NCI-H1092 treated with DMSO at 0.1 percent for 48 hours (cell line): ENCODE measurements at places on chromosomes 12 and 14.

- DNase-seq: peak; percentile 59
These were observed 151.0 kb upstream of the ARHGAP5 start for GRCh38 chr14:31926123-31926522.

DNA sequence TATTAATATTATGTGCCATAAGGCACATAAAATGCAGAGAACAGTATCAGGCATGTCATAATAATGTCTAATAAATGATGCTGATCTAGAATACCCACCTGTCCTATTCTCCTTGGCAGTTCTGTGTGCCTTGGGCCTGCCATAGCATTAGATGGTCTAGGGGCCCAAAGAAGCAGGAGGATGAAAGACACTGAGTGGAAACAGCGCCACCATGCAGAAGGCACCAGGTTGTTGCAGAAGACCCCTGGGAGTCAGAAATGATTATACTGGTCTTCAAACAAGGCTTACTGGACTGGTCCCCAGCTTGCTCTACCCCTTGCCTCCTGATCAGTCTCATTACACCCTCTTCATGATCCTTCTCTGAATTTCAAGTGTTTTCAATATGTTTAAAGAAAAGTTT, 353.3 kb downstream of the GRIN2B start:
- no peak for DNase-seq

DNA sequence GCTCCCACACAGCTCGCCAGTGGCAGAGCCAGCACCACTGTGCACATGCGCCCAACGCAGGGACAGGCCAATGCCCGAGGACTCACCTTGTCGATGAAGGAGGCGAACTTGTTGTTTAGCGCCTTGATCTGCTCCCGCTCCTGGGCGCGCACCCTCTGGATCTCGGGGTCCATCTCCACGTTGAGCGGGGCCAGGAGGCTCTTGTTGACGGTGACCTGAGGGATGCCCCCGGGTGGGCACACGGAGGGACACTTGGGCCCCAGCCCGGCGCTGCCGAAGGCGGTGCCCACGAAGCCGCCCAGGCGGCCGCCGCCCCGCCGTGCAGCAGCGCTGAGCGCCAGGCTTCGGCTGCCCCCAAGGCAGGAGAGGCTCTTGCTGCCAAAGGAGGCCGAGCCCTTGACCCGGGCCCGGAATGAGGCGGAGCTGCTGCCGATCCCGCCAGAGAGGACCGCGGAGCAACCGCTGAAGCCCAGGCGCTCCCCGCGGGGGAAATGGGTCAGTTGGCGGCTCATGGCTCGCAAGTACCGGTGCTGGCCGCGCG, at the start of gene KRT72:
KRT72 (minus strand) TSS at position 523 of the 541 bp plus-strand sequence; CDS start at position 512, 11 bp downstream.
- DNase-seq: no peak

GRCh38 chr14:100074431-100075100, 9.3 kb downstream of the EVL start:
- DNase-seq: no peak

DNA sequence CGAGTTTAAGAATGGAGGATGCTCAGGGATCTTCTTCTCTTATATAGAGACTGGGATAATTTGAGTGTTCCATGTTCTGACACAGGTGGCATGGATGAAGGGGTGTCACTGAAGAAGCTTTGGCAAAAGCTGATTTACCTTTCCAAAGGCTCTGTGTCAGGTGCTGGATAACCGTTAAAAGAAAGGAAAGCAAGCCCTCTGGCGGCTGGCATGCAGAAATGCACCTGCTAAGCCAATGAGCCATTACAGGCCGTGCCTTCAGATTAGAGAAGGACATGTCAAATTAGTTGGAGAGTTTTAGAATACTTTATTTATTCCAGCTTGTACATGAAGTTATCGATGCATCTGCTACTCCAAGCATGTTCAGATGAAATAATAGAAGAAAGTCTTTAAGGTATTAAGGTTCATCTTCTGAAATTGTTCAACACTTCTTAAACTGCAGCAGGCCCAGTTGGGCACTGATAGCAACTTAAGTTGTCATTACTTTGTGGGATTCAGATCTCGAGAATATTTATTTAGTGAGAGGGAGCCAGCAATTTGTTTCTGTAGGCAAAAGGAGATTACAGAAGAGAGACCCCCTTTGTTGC, 678.2 kb downstream of the NRXN3 start:
- DNase-seq: peak; percentile 44

- no peak for DNase-seq
These were observed 243.7 kb downstream of the BCAT1 start for GRCh38 chr12:24705216-24705615.

GRCh38 chr12:6494258-6494743, 399 bp downstream of the NCAPD2 start:
- peak; percentile 41 for DNase-seq

DNA sequence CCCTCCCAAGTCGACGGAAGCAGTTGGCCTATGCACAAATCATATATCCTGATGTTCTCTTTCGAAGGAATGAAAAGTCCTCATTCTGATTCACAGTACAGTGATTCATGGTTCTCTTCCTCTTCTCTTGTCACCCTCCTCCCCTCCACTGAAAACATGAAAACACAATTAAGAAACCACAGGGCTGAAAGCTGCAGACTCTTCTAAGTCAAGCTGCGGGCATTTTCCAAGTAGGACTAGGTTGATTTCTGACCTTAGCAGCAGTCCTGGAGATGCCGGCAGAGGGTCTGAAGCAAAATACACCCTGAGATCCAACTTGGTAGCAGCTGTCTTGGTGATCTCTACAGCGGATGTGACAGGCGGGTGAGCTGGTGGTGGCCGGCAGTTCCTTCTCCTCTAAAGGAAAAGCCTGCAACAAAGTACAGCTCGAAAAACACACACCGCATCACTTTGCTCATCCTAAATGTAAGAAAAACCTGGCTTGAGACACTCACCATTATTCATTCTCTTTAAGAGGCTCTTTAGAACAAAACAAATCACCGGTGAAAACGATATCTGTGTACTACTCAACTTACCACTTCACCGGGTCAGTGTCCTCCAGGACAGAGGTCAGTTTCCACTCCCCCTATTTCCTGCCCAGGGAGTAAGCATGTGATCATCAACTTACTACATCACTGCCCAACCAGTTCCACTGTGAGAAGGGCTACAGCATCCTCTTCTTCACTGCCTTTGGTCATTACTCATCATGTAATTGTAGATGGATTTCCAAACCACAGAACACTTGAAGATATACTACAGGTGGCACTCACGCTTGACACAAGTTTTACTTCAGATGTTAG, 6.0 kb downstream of the TMCC3 start:
- no peak for DNase-seq

GRCh38 chr14:69339426-69339825, 58.7 kb downstream of the ERH start:
- DNase-seq: no peak

DNA sequence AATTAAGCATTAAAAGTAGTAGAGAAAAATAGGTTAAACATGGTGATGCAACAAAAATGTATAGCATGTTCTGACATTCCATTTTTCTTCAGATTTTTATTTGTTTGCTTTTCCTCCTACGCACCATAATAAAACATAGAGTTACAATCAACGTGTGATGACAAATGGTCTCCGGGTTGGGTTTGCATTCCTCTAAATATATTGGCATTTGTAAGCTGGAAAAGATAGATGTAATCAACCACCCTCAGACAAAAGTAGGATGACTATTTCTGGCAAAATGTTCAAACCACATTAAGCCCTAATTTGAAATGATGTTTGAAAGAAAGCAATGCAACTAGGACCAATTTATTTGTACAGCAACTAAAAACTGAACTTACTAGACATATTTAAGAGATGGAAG, 58.4 kb downstream of the SLC25A21 start:
- no peak for DNase-seq

DNA sequence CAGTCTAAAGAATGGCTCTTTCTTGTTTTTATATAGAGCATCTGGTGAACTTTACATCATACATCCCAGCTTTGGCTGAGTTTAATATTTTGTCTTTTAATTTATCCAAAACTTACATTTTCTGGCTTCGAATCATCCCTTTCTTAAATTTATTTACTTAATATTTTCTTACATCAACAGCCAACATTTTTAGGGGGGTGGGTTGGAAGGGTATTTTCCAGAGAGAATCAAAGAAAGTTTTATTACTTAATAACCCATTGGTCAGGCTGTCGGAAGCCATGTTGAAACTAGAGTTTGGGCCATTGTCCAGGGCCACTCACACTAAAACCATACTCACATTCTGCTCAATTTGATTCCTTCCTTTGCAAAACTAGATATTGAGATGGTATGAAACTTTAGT, 220.2 kb downstream of the AEBP2 start:
- DNase-seq: no peak

GRCh38 chr12:19872621-19873540, 433.6 kb downstream of the AEBP2 start:
- DNase-seq: no peak

DNA sequence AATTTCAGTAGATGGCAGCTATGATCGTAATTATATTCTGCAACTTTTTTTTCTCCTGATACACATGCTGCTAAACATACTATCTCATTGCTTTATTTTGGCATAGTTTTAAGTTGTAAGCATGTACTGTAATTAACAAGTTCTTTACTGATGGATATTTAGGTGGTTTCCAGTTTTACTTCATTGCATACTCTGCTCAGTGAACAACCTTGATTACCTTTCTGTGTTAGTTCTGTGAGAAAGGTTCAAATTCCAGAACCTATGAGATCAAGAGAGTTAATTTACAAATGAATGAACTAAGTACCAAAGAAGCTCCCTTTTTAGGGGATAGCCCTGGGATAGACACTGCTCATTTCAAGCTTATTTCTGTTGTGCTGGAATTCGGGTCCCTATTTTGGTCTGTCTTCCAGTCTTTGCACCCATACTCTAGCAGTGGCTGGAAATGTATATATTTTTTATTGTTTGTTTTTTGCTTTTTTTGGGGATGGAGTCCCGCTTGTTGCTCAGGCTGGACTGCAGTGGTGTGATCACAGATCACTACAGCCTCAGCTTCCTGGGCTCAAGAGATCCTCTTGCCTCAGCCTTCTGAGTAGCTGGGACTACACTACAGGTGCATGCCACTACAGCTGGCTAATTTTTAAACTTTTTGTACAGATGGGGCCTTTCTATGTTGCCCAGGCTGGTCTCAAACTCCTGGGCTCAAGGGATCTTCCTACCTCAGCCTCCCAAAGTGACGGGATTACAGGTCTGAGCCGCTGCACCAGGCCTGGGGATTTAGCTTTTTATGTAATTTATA, 10.6 kb downstream of the PAPOLA start:
- DNase-seq: no peak

DNA sequence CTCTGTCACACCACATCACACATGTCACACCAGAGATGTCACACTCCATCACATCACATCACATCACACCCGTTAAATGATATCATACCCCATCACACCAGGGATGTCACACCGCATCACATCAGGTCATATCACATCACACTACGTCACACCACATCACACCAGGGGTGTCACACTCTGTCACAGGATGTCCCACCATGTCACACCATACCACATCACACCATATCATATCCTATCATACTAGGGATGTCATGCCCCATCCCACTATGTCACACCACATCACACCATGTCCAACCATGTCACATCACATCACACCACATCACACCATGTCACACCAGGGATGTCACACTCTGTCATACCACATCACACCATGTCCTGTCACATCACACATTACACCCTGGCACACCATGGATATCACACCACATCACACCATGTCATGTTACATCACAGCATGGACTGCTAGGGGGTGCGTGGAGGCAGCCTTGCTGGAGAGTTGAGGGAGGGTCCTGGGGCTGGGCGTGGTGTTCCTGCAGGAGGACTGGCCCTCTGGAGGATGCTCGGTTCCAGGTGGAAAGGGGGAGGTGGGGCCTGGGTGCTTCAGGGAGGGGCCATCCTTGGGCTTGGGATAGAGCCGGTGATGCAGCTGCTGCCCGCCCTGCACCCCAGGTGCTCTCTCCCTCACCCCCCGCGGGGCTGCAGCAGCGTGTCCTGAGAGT, 134.6 kb downstream of the TMEM121 start:
- no peak for DNase-seq

GRCh38 chr14:53510281-53510912, 357.3 kb upstream of the DDHD1 start:
- no peak for DNase-seq

GRCh38 chr14:70943838-70944237, 36.6 kb downstream of the PCNX1 start:
- no peak for DNase-seq

DNA sequence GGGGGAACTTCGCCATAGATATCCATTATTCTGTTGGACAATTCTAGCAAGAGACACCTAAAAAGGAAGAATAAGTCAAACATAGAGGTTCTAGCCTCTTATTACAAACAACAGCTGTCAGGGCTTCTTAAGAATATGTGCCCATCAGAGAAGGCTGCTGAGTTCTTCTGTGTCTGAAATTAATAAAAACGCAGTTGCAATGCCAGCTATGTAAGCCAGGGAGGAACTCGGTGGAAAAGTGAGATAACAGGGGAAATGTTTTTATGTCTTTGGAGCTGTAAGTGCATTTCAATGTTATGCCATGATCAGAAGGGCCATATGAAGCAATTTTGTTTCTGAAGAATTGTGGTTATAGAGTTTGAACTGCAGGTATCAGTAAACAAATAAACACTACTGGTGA, 95.0 kb downstream of the SYT1 start:
- DNase-seq: no peak

DNA sequence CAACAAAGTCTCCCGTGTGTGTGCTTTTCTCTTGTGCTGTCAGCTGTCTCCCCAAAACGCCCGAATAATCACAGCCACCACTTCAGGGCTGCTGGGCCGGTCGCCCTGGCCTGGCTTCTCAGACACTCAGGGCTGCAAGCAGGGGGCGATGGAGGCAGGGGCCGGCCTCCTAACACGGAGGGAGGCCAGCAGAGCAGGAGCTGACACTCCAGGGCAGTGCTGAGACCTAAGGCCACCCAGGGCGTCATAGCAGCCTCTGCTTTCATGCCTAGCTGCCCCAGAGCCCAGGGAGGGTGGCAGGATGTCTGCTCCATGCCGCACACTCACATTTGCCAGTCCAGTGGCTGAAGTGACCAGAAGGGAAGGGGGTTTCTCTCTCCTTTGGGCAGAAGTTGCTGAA, 25.6 kb downstream of the STX2 start:
- DNase-seq: no peak

- no peak for DNase-seq
These were observed 87.9 kb downstream of the DAD1 start for GRCh38 chr14:22500954-22501726.

GRCh38 chr12:98403936-98404335, 111.5 kb upstream of the TMPO start:
- no peak for DNase-seq

DNA sequence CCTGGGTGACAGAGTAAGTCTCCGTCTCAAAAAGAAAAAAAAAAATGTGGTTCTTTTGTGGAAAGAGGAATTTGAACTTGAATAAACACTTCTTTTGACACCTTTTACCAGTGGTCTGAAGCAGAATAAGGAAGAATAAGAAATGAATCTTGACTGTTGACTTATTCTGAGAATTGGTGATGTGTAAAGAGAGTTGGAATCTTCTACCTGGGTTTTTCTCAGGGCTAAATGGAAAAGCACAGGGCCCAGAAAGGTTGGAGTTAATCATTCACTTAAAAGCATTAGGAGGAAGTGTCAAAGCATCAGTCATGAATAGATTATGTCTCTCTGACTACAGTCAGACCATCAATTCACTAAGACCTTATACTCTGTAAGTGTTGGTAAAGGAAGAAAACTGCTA, 13.9 kb downstream of the PNMA1 start:
- DNase-seq: no peak
